ENCODE measurements at places on chromosomes 1 and 21.

- peak; percentile 30 for DNase-seq
These were observed 16.6 kb upstream of the GFI1 start for GRCh38 chr1:92503043-92503925.

DNA sequence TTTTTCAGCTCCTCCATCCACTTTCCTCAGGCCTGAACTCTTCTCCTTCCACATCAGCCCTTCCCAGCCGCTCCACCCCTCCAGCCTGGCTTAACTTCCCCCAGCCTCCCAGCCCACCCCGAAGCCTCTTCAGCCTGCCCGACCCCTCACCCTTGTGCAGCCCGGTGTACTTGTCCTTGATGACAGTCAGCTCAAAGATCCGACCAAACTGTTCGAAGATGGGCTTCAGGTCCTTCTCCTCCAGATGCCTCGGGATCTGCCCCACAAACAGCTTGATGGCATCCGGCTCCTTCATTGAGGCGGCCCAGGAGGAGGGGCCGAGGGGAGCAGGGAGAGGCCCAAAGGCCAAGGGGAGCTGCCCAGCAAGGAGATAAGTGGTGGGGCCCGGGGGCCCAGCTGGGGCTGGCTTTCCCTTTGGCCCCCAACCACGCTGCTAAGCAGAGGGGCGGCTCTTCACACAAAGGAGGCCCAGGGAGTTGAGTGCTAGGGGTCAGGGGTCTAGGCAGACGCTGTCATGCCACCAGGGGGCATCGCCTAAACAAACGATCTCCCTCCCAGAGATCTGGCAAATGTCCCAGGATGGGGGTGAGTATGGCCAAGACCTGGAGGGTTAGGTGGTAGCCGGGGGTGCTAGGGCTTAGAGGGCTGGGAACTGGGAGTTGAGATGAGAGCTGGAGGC, 738 bp downstream of the CELF3 start:
- peak; percentile 77 for DNase-seq

- DNase-seq = peak; percentile 86
These were observed 148.9 kb downstream of the EIF4G3 start for GRCh38 chr1:21027805-21028204.

GRCh38 chr1:45023663-45024062, 11.6 kb downstream of the UROD start:
- no peak for DNase-seq

DNA sequence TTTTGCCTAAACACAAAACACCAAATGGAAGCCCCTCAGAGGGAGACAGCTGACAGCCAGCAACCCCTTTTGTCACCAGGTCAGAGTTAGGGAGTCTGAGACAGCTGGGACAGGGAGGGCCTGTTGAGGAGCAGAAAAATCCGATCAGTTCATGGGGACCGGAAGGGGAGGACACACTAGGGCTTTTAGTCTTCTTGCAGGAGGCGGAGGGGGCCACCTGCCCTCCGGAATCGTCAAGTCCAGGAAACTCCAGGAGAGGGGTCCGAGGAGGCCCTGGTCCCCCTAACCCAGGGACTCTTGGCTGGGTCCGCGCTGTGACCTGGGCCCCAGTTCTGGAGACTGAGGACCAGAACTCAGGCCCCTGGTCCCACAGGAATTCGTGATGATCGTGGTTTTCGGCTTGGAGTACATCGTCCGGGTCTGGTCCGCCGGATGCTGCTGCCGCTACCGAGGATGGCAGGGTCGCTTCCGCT, 34.2 kb downstream of the KCNQ4 start:
- DNase-seq = no peak

DNA sequence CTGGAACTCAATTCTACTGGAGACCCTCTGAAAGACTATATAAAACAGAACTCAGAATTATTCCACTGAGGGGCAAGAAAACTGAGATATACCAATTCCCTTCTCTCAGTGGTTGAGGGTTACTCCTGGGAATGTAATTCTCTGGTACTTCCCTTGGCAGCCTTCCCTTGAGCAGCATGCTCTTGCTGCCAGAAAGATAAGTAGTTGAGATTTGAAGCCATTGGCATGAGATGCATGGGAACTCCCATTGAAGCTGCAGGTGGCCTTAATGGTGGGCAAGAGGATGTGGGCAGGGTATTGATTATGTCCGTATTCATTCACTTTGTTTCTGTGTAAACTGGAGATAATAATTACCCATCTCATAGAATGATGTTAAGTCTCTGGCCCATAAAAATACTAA, 28.6 kb upstream of the C1orf185 start:
- DNase-seq = no peak

DNA sequence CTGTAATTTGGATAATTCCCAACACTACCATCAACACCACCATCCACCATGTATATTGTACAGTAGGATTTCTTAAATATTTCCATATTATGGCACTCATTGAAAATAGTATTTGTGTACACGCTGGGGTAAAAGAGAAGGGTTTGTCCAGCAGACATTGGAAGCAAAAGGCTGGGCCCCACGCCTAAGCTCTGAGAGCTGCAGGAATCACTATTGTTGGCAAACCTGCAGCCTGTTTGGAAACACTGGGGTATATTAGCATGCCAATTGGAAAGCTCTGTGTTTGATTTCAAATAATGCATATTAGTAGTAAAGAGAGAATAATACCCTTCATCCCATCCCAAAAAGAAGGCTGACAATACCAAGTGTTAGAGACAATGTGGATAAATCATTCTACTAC, 81.5 kb upstream of the DPYD start:
- DNase-seq = no peak

GRCh38 chr1:101191049-101191448, 45.8 kb upstream of the S1PR1 start:
- no peak for DNase-seq

DNA sequence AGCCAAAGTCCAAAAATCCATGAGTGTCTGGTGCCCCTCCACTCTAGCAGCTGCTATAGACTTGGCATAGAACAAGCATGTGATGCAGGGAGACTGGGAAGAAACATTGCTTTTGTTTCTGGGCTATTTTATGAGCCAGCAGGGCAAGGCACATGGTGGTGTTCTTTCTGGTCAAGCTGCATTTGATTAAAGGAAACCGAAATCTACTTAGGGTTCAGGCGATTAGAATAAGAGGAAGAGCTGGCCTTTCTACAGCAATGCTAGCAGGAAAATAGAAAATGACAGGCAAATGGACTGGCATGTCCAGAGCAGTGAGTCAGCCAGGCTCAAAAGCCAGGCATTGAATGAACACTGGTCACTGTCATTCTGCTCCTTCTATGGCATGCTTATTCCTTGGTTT, 28.5 kb upstream of the ARHGAP29 start:
- DNase-seq = no peak

DNA sequence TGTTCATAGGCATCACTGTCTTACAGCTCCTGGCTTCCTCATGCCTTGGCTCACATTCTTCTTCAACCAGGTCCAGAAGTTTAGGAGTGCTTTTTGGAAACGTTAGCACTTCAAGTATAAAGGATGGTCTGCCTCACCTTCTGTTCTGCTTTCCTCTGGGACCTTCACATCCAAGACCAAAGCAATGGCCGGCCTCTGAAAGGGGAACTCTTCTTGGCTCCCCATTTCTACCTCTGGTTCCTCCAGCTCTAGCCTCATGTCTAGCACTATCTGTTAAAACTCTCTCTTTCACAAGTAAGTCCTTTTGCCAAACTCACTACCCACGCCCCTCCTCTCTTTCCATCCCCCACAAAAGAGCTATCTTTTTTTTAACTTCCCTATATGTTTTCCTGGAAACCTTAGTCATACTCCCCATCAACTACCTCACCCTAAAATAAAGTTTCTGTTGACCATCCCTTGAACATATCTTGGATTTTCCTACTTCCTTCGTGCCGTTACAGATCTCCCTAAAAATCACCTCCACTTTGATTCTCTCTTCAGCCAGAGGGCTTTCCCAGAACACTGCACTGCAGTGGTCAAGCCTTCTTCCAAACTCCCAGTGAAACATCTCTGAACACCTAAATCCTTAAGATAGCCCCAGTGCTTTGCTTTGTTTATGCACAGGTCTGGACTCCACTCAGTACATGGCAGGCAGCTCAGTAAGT, 7.9 kb downstream of the SORT1 start:
- DNase-seq = no peak

GRCh38 chr1:156499842-156500542, 583 bp downstream of the MEF2D start:
- DNase-seq = peak; percentile 89

GRCh38 chr1:238401144-238401543, 510.4 kb upstream of the ZP4 start:
- DNase-seq = no peak

- DNase-seq = peak; percentile 29
These were observed 36.8 kb downstream of the NTPCR start for GRCh38 chr1:232987046-232987773.

DNA sequence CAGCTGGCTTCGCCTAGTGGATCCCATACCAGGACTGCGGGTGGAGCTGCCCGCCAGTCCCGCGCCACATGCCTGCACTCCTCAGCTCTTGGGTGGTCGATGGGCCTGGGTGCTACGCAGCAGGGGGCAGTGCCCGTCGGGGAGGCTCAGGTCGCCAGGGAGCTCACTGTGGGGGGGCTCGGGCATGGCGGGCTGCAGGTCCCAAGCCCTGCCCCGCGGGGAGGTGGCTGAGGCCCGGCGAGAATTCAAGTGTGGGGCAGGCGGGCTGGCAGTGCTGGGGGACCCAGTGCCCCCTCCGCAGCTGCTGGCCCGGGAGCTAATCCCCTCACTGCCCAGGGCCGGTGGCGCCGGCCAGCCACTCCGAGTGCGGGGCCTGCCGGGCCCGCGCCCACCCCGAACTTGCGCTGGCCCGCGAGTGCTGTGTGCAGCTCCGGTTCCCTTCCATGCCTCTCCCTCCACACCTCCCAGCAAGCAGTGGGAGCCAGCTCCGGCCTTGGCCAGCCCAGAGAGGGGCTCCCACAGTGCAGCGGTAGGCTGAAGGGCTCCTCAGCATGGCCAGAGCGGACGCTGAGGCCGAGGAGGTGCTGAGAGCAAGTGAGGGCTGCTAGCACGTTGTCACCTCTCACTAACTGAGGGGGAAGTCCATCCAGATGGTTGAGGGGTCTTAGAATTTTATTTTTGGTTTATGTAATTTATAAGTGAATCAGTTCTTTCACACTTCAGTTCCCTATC, 85.2 kb upstream of the HMCN1 start:
- DNase-seq = no peak

GRCh38 chr1:6123083-6123482, 57.0 kb downstream of the CHD5 start:
- DNase-seq = peak; percentile 86

- no peak for DNase-seq
These were observed 603.1 kb upstream of the ADGRL2 start for GRCh38 chr1:81197591-81197990.

All from osteoblast (primary cell).